ENCODE measurements at places on chromosomes 5 and 9. TPM values are rescaled to one million over a fixed set of nuclear protein-coding genes. Genes with fewer than 3 reads are reported as not detected.

The SPOCK1 gene
- 293 TPM for polyA plus RNA-seq

The PSIP1 gene
- polyA plus RNA-seq = 28.1 TPM

- DNase-seq = no peak
These were observed 151.6 kb upstream of the MEF2C start for GRCh38 chr5:89034588-89034987.

The ARRDC3 gene
- 20.7 TPM for polyA plus RNA-seq

The DND1 gene
- 0.21 TPM for polyA plus RNA-seq

- no peak for DNase-seq
These were observed 119.9 kb downstream of the CEMIP2 start for GRCh38 chr9:71648453-71648852.

The NUTM2G gene
- polyA plus RNA-seq = not detected

Data from BJ (cell line).